Memory B cell (primary cell): ENCODE measurements at places on chromosomes 16 and 17.

DNA sequence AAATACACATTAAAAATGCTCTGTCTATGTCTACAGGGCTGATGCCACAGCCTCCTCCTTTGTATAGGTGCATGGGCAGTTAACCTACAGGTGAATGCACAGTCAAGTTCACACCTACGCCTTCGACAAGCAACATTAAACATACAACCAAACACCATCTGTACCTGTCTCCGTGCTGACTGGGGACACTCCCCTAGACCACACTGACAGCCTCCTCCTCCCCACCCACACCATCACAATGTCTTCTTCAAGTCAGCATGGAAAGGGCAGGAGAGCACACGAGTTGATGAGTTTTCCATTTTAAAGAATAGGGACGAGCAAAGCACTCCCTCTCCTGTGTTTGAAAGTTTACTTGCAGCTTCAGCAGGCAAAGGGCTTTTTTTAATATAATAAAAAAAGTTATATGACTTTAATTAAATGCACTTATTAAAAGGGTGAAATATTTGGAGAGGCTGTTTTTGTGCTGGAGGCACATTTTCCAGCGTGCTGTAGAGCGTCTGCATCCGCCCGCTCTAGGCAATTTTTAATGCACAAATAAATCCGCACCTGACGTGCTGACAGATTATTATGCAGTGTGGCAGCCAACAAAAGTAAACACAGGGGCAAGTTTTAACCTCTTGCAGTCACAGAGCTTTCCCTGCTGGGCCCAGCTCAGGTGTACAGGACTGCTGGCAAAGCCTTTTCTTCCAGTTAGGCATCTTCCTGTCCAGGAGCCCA, 367.9 kb downstream of the SOX9 start:
- H3K27me3 ChIP-seq = peaks cover 7% of the 10 kb centered on the region
- H3K27ac ChIP-seq = no peak overlapping the region
- DNase-seq = no peak
- H3K36me3 ChIP-seq = no peaks in the 10 kb centered on the region

GRCh38 chr16:83433201-83433600, 374.6 kb upstream of the HSBP1 start:
- no peak overlapping the region for H3K4me3 ChIP-seq
- peaks cover 14% of the 10 kb centered on the region for H3K27me3 ChIP-seq
- H3K36me3 ChIP-seq = no peaks in the 10 kb centered on the region
- H3K4me1 ChIP-seq = no peaks in the 10 kb centered on the region
- H3K27ac ChIP-seq = no peak overlapping the region

- DNase-seq = no peak
- no peak overlapping the region for H3K4me3 ChIP-seq
- no peak overlapping the region for H3K27ac ChIP-seq
- no peaks in the 10 kb centered on the region for H3K36me3 ChIP-seq
- H3K27me3 ChIP-seq = no peaks in the 10 kb centered on the region
- peaks cover 17% of the 10 kb centered on the region for H3K4me1 ChIP-seq
Observed at GRCh38 chr17:58234512-58234911, 3.9 kb upstream of the LPO start.

- DNase-seq = no peak
- H3K27me3 ChIP-seq = peaks cover 1% of the 10 kb centered on the region
- H3K4me1 ChIP-seq = peaks cover 3% of the 10 kb centered on the region
- H3K36me3 ChIP-seq = peaks cover 5% of the 10 kb centered on the region
- H3K4me3 ChIP-seq = no peak overlapping the region
- no peak overlapping the region for H3K27ac ChIP-seq
Observed at GRCh38 chr16:74752258-74752657, 22.4 kb downstream of the FA2H start.

DNA sequence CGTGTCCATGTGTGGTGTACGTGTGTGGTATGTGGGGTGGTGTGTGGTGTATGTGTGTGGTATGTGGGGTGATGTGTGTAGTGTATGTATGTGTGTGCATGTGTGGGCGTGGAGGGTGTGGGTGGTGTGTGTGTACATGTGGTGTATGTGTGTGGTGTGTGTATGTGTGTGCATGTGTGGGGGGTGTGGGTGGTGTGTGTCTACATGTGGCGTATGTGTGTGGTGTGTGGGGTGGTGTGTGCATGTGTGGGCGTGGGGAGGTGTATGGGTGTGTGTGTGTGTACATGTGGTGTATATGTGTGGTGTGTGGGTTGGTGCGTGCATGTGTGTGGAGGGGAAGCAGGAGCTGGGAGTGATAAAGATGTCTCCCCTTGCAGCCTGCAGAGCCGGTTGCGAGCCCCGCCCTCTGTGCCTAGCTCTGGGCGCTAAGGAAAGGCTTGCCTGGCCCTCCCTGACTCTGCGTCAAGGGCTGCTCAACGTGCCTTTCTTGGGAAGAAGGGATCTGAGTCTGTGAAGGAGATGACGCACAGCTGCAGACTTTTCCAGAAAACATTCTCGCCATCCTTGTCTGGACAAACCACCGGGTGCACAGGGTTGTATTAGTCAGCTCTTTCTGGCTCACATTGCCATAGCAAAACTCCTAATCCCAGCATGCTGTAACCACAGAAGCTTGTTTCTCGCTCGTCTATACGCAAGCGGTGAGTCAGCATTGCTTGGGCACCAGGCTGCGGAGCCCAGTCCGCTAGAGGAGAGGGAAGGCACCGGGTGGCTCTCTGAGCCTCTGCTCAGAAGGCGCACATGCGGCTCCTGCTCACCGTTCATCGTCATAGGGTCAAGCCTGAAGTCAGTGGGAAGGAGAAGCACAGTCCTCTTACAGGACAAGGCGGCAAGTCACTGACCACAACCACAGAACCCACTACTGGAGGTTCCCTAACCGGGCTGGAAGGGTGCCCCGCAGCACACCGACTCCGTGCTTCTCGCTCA, 2.0 kb upstream of the CD300H start:
- DNase-seq = no peak
- peaks cover 27% of the 10 kb centered on the region for H3K27me3 ChIP-seq
- no peak overlapping the region for H3K4me3 ChIP-seq
- no peak overlapping the region for H3K27ac ChIP-seq
- peaks cover 15% of the 10 kb centered on the region for H3K4me1 ChIP-seq

DNA sequence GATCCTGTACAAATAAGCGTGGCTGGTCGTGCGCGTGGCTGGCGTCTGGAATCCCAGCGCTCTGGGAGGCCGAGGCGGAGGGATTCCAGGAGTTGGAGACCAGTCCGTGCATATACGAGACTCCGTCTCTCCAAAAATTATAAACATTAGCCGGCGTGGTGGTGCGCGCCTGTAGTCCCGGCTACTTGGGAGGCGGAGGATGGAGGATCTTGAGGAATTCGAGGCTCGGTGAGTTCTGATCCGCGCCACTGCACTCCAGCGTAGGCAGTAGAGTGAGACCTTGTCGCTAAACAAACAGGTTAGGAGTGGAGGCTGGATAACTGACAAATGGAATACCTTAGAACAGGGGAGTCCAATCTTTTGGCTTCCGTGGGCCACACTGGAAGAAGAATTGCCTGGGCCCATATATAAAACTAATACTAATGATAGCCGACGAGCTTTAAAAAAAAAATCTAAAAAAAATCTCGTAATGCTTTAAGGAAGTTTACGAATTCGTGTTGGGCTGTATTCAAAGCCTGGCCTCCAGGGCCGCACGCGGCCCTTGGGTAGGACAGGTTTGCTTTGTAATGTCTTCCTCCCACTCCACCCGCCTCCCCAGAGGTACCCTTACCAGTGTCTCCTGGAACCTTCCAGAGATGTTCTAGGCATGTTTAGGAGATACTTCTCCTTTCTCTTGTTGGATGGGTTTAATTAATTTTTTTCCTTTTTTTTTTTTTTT, 909 bp upstream of the RSL1D1 start:
- peaks cover 9% of the 10 kb centered on the region for H3K36me3 ChIP-seq
- H3K27ac ChIP-seq = peak overlapping the region; percentile 96
- no peak for DNase-seq
- peak overlapping the region; percentile 97 for H3K4me3 ChIP-seq
- H3K4me1 ChIP-seq = peaks cover 21% of the 10 kb centered on the region

DNA sequence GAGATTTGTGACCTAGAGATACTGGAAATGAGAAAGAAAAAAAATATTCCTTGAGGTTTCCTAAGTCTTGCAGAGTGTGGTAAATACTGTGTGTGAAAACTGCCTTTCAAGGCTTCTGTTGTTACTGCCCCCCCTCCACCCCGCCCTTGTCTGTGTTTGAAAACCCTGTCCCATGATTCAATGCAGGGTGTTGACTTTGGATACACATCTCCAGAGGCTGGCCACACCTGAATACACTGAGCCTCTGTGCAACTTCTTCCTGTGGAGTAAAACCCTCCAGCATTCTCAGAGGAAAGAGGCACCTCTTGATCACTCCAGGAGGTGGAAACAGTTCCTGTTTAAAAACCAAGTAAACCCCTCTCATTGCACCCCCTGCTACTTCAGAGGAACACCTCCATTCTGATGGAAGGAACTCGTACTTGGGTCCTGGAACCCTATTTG, 123.0 kb upstream of the CACNG5 start:
- DNase-seq = no peak
- no peak overlapping the region for H3K27ac ChIP-seq
- peaks cover 2% of the 10 kb centered on the region for H3K4me1 ChIP-seq
- no peak overlapping the region for H3K4me3 ChIP-seq
- peaks cover 5% of the 10 kb centered on the region for H3K27me3 ChIP-seq

- H3K36me3 ChIP-seq = peaks cover 16% of the 10 kb centered on the region
- H3K27ac ChIP-seq = peak overlapping the region; percentile 12
- no peak for DNase-seq
- H3K27me3 ChIP-seq = no peaks in the 10 kb centered on the region
- no peak overlapping the region for H3K4me3 ChIP-seq
- peaks cover 9% of the 10 kb centered on the region for H3K4me1 ChIP-seq
Observed at GRCh38 chr17:63639125-63639524, 16.9 kb downstream of the MAP3K3 start.

DNA sequence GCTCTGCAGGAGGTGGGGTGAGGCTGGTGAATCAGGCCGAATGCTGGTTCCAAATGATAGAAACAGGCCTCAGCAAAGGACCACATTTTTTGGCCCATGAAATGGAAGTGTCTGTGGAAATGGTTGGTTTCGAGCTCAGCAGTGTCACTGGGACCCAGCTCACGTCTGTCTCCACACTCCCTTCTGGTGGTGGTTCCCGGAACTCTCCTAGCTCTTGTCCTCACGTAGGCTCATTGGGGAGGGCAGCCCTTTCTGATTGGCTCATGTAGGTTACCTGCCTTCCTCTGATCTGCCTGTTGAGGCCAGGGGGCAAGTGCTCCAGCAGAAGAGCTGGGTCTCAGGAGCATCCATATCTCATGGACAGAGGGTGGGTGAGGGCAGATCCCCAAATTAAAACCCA, 4.0 kb downstream of the ALG1 start:
- DNase-seq = no peak
- H3K4me3 ChIP-seq = no peak overlapping the region
- peaks cover 29% of the 10 kb centered on the region for H3K4me1 ChIP-seq
- H3K27ac ChIP-seq = no peak overlapping the region

- DNase-seq = no peak
- H3K4me1 ChIP-seq = peaks cover 9% of the 10 kb centered on the region
Observed at GRCh38 chr17:8283356-8283755, 5.1 kb upstream of the RANGRF start.

GRCh38 chr17:80279895-80280294, 19.2 kb downstream of the RNF213 start:
- H3K4me1 ChIP-seq = peaks cover 14% of the 10 kb centered on the region
- H3K36me3 ChIP-seq = peaks cover 28% of the 10 kb centered on the region
- no peak overlapping the region for H3K4me3 ChIP-seq
- H3K27me3 ChIP-seq = no peaks in the 10 kb centered on the region
- no peak overlapping the region for H3K27ac ChIP-seq
- DNase-seq = no peak

DNA sequence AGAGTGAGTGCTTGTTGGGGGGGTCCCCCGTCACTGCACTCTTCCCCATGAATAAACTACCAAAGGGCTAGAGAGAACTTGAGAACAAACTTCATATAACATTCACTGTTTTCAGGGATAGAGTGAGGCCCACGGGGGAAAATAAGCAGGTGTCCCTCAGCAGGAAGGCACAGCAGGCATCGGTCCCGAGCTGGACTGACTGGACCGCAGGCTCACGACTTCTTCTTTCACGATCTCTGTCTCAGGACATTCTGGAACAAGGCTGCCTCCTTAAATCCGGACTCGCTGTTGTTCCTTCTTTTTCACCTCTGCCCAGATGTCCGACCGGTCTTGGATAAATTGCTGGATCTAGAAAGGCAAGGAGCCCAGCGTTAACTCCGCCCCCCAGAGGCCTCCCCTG, 14.8 kb downstream of the CCDC42 start:
- H3K4me3 ChIP-seq = no peak overlapping the region
- DNase-seq = no peak
- no peaks in the 10 kb centered on the region for H3K36me3 ChIP-seq
- peaks cover 16% of the 10 kb centered on the region for H3K27me3 ChIP-seq

DNA sequence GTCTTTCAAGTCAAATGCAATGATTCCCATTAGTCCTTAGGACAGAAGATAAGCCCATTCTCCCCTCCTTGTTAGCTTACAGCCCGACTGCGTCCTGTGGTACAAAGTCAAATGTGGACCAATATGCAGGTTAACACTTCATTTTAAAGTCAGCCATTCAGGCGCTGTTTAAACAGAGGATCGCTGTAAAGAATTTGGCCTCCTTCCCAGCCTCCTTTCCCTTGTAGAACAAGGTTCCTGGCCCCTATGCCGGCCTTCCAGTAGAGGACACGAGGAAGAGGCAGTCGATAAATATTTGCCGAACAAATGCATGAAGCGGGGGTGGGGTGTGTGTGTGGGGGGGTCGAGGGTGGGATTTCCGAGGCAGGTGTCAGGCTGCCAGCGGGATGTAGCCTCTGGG, 4.3 kb downstream of the SDK2 start:
- H3K4me3 ChIP-seq = no peak overlapping the region
- H3K4me1 ChIP-seq = peaks cover 20% of the 10 kb centered on the region
- no peak for DNase-seq
- peaks cover 8% of the 10 kb centered on the region for H3K36me3 ChIP-seq
- H3K27ac ChIP-seq = no peak overlapping the region

- H3K27me3 ChIP-seq = peaks cover 6% of the 10 kb centered on the region
- no peaks in the 10 kb centered on the region for H3K36me3 ChIP-seq
- no peaks in the 10 kb centered on the region for H3K4me1 ChIP-seq
- H3K4me3 ChIP-seq = no peak overlapping the region
Observed at GRCh38 chr17:33888455-33888854, 366.6 kb upstream of the CCL2 start.
